ENCODE measurements at places on chromosomes 7 and 10.

- DNase-seq = no peak
Observed at GRCh38 chr10:20327954-20328353, 511.7 kb downstream of the PLXDC2 start.

GRCh38 chr10:77939561-77940001 is 13.0 kb upstream of the DLG5 start:
- DNase-seq = no peak

DNA sequence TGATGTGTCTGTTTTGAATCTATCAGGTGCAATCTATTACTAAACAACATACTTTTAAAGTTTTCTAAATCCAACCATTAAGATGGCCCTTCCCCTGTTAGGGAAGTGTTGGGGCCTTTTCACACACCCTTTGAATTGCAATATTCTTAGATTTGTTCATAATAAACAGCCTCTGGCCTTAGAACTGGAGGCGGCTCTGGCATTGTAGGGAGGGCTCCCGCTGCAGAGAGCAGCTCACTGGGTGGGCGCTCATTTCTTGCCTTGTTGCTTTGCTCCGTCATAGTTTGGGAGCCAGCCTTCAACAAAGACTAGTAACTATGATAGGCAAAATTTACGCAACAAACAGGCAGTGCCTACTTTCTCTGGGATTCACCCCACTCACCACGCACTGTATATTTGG is 4.2 kb upstream of the HOXA10 start:
- DNase-seq = no peak

GRCh38 chr10:90286406-90286805 is 571.4 kb downstream of the HTR7 start:
- DNase-seq = no peak

- no peak for DNase-seq
Observed at GRCh38 chr7:156639426-156640256, 933 bp upstream of the RNF32 start.

- DNase-seq = no peak
Observed at GRCh38 chr7:47371733-47372368, 210.1 kb downstream of the TNS3 start.

- DNase-seq = no peak
Observed at GRCh38 chr10:132027423-132027983, 38.2 kb upstream of the JAKMIP3 start.

DNA sequence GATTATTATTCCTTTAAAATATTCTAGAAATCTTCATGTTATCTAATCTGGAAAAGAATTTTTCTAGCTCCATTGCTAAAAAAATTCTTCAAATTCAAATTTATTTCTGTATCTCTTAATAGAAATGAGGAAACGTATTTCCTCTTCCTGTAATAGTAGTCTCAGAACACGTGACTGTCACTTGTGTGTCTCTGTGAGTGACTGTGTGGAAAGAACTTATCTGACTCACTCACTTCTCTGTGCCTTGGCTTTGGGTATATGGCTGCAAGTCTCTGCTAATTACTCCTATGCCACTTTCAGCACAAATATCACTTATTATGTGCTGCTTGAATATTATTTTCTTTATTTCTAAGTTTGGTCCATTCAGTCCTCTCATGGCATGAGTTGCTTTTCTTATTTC is 132.7 kb downstream of the CNTNAP2 start:
- no peak for DNase-seq

GRCh38 chr10:132715776-132716680 is 69.9 kb downstream of the NKX6-2 start:
- DNase-seq = no peak

DNA sequence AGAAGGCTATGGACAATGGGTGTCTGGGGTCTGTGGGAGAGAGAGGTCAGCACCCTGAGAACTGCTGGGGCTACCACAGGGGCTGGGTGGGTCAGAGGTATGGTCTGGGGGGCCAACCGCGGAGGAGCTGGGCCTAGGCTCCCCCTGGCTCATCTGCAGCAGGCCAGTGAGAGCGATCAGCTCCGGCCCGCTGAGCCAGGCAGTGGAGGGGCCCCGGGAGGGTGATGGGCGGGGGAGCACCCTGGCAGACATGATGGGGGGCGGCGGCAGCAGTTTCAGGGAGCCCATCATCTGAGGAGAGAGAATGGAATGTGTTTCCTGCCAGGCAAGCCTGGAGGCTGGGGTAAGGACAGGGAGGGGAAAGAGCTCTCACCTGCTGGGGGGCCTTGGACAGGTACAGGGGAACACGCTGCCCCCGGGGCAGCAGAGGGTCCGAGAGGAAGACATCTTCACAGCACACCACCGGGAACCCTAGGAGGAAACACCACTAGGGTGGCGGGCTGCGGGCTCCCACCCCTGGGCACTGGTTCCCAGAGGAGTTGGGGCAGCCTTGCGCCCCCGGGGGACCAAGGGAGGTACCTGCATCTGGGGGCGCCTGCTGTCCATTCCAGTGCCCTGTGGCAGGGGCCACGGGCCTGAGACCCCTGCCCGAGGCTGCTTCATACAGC is 1.3 kb downstream of the SAP25 start:
- DNase-seq = no peak

GRCh38 chr10:1347962-1348772 is 292.0 kb downstream of the WDR37 start:
- DNase-seq = no peak

DNA sequence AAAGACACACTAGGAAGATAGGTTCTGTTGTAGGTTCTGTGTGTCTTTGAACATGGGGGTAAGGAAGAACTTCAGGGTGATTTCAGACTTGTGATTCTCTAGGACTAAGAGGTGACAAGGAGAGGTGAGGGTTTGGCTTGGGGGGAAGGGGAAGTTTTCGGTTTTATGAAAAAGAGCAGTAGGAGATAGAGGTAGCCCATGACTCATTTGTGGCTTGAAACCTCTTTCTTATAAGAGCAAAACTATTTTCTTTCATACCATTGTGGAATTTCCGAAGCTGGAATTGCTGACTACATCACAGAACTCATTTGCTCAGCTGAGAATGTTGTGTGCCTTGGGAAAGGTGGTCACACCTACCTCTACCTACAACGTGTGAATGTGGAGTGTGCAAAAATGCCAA is 39.6 kb upstream of the IKZF1 start:
- DNase-seq = no peak

DNA sequence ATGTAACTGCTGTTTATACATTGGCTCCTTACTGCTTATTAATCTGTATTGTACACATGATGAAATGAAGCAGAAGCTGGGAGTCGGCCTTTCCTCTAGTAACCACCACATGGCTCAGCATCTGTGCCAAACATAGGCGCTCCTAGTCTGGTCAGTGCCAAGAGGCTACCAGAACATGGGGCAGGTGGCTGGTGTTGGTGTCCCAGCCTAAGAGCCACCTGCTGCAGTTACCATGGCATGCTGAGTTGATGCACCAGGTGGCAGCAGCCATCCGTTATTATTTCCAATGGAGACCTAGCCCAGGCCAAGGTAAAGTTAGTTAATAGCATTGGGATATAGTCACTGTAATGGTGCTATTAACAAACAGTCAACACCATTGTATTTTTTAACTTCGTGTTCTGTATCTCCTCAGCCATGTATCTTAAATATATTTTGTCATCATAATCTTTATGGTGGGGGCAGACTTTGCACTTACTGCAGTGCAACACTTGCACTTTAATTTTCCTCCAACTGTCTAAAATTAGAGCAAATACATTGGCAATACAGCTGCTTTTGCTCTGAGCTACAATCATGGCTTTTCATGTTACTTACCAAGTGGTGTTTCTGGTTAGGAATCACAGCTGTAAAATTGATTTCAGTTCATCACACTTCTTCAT is 33.1 kb downstream of the HBP1 start:
- DNase-seq = no peak

DNA sequence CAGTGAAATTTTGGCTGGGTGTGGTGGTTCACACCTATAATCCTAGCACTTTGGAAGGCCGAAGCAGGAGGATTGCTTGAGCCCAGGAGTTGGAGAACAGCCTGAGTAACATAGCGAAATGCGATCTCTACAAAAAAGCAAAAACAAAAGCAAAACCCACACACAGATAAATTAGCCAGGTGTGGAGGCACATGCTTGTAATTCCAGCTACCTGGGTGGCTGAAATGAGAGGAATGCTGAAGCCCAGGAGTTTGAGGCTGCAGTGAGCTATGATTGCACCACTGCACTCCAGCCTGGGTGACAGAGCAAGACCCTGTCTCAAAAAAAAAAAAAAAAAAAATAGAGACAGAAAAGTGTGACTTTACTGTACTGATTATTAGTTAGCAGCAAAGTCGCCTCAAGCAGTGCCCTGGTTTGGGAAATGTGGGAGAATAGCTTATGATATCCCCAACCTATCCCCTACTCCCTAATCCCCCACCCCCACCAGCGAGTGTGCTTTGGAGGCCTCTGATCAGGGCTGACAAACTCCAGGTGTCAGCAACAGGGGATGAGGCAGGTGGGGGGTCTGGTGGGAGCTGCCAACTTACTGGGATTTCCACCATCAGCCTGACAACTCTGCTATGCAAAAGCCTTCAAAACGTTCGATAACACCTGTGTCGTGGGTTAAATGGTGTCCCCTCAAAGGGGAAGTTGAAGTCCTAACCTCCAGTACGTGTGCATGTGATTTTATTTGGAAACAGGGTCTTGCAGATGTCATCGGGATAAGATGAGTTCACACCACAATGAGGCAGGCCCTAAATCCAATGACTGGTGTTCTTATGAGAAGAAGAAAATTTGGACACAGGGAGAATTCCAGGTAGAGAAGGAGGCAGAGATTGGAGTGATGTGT is 124.7 kb upstream of the SDK1 start:
- no peak for DNase-seq

- no peak for DNase-seq
Observed at GRCh38 chr10:14010101-14010558, 320.6 kb downstream of the FRMD4A start.

- no peak for DNase-seq
Observed at GRCh38 chr10:48453451-48454301, 147.2 kb downstream of the MAPK8 start.

DNA sequence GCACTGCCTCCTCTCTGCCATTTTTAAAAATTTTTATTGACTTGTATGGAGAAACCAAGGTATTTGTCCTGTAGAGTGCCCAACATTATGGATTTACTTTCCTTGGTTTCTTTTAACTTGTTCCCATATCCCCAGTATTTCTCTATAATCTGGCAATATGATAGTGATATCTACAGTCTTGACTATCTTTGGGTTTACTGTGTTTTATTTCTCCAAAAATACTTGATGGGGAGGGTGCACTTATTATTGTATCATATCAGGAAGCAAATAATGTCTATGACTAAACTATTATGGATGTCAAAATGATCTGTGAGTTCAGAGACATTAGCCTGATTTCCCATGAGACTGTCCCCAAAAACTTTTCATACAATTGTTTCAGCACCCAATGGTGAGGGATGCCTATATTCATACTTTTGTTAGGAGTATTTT is 6.6 kb downstream of the TFPI2 start:
- DNase-seq = no peak

DNA sequence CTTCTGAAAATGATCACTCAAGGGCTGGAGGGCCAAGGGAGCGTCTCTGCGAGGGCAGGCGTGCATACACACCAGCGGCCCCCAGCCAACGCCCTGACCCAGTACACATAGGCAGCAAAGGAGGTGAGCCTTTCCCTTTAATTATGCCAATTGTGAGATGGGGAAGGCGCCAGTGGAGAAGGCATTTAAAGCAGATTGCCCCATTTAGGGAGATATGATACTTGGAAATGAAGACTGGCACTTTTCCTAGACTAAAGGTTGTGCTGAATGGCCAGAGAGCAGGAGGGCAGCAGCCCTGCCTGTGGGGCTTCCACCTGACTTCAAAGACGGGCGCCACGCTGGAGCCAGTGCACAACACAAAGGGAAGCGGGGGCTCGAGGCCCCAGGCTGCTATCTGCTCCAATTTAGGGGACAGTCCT is 24.1 kb downstream of the HIPK2 start:
- DNase-seq = no peak

Data from activated CD8-positive, alpha-beta memory T cell treated with anti-CD3 and anti-CD28 coated beads for 1 hour (primary cell).